Smooth muscle cell of trachea (primary cell): ENCODE measurements at places on chromosomes 1 and 21. TPM values are rescaled to one million over a fixed set of nuclear protein-coding genes. Genes with fewer than 3 reads are reported as not detected.

ADGRL4 gene
- 6.9 and 23.3 TPM in 2 replicates for total RNA-seq

CELA3A gene
- not detected in 2 replicates for total RNA-seq

CFAP126 gene
- not detected in 2 replicates for total RNA-seq

RGS1 gene
- not detected in 2 replicates for total RNA-seq

CASQ1 gene
- 0.83 TPM in 1 of 2 replicates, not detected in the other for total RNA-seq

MAEL gene
- not detected in 2 replicates for total RNA-seq

ICOSLG gene
- under 0.01 and 0.17 TPM in 2 replicates for total RNA-seq

FAM163A gene
- not detected in 2 replicates for total RNA-seq

ALPL gene
- 0.87 and 13.9 TPM in 2 replicates for total RNA-seq

C8A gene
- under 0.01 TPM in 1 of 2 replicates, not detected in the other for total RNA-seq

AJAP1 gene
- not detected in 2 replicates for total RNA-seq

CFAP107 gene
- under 0.01 TPM in 1 of 2 replicates, not detected in the other for total RNA-seq

EPRS1 gene
- total RNA-seq: 140 and 175 TPM in 2 replicates

DMRTA2 gene
- 0.15 and 0.50 TPM in 2 replicates for total RNA-seq

RIPPLY3 gene
- not detected in 2 replicates for total RNA-seq

RNU1-1 gene
- under 0.01 TPM in 2 replicates for total RNA-seq

PLA2G5 gene
- 0.15 and 6.9 TPM in 2 replicates for total RNA-seq

POU3F1 gene
- total RNA-seq: under 0.01 and 0.17 TPM in 2 replicates

KRTAP19-1 gene
- total RNA-seq: not detected in 2 replicates

EXTL1 gene
- total RNA-seq: 0.29 and 0.83 TPM in 2 replicates

CLDN17 gene
- total RNA-seq: not detected in 2 replicates

CYP4A22 gene
- not detected in 2 replicates for total RNA-seq

HES3 gene
- total RNA-seq: not detected in 2 replicates

FCRL6 gene
- total RNA-seq: not detected in 2 replicates

ERMAP gene
- total RNA-seq: 19.6 and 22.7 TPM in 2 replicates

LRRC7 gene
- total RNA-seq: under 0.01 TPM in 1 of 2 replicates, not detected in the other

PBX1 gene
- 60.7 and 68.4 TPM in 2 replicates for total RNA-seq

NGF gene
- total RNA-seq: 5.7 and 10.1 TPM in 2 replicates

PLA2G2C gene
- not detected in 2 replicates for total RNA-seq

SLC45A1 gene
- 1.2 and 4.8 TPM in 2 replicates for total RNA-seq

TMEM51 gene
- 7.1 and 8.3 TPM in 2 replicates for total RNA-seq

RBP7 gene
- not detected in 2 replicates for total RNA-seq

ANGPTL1 gene
- total RNA-seq: 1.8 and 8.1 TPM in 2 replicates

DIO1 gene
- under 0.01 TPM in 1 of 2 replicates, not detected in the other for total RNA-seq

MYOC gene
- total RNA-seq: 1.2 and 1.3 TPM in 2 replicates

SPATA46 gene
- total RNA-seq: not detected in 2 replicates

PRAMEF11 gene
- total RNA-seq: not detected in 2 replicates

TMEM269 gene
- total RNA-seq: 0.15 and 0.17 TPM in 2 replicates

AHDC1 gene
- total RNA-seq: 12.7 and 15.1 TPM in 2 replicates

KCNA3 gene
- total RNA-seq: 0.73 and 3.5 TPM in 2 replicates

RRP1 gene
- total RNA-seq: 15.1 and 19.5 TPM in 2 replicates

MARK1 gene
- 0.17 and 0.29 TPM in 2 replicates for total RNA-seq
